Jurkat, Clone E6-1 (cell line): ENCODE measurements at places on chromosomes 12 and 14.
A peak's percentile ranks its signal among the peaks of the same experiment; 100 is the strongest.

DNA sequence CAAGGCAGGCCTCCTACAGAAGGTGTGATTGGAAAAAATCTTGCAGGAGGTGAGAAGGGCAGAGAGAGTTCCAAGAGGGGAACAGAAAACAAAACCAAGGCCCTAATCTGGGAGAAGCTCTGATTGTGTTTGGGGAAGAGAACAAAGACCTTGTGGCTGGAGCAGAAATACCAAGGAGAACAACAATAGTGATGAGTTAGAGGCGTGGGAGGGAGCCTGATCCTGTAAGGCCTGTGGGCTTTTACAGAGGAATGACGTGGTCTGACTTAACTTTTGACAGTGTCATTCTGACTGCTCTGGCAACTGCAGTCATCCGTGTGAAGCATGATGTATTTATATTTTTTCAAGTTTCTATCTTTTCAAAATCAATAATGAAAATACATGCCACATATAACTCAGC, 200.6 kb downstream of the ANO4 start:
- DNase-seq: no peak

GRCh38 chr12:124677552-124678356, 110.3 kb upstream of the NCOR2 start:
- no peak for DNase-seq

DNA sequence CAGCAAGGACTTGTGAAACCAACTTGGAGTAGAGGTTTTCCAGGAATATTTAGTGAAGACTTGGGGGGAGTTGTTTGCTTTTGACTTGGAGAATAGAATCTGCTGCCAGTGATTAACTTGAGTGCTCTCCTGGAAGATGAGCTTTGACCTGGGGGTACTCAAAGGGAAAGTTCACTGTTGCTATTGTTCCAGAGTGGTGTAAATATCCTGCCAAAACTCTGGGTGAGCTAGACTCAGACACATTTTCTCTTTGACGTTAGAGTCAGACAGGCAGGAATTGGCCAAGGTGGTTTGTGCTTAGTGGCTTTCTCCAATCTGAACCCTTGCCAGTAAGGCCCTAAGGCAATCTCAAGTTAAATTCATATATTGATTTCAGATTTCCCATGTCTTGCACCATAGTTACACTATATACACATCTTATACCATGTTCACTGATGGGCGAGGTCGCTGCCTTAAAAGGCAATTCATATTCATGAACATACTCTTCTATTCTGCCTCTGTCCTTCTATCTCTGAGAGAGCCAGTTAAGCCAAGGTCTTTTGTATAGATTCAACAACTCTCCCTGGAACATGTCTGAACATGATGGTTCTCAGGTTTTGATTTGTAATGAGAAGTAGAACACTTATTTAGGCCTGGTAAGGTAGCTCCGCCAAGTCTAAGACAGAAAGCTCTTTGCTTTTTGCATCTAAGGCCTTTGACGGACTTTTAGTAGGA, 204.6 kb upstream of the SLC38A2 start:
- DNase-seq: no peak

- DNase-seq: no peak
These were observed 9.6 kb upstream of the RNASE1 start for GRCh38 chr14:20811986-20812975.

DNA sequence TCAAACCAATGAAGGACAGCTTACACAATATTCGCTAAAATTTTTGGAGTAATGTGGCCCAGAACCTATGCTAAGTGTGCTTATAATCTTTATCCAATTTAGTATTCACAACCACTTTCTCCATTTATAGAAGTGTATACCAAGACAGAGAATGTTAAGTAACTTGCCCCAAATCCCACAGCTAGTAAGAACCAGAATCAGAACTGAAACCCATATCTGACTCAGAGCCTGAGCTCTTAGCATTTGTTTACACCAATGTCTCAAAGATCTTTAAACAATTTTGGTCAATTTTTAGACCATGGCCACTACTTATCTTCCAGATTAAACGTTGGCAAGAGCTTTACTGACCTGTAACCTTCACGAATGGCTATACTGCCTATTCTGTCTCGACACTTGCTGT, 53.0 kb downstream of the PAPLN start:
- no peak for DNase-seq

- peak; percentile 59 for DNase-seq
These were observed 26.9 kb downstream of the ZFC3H1 start for GRCh38 chr12:71636704-71637115.

DNA sequence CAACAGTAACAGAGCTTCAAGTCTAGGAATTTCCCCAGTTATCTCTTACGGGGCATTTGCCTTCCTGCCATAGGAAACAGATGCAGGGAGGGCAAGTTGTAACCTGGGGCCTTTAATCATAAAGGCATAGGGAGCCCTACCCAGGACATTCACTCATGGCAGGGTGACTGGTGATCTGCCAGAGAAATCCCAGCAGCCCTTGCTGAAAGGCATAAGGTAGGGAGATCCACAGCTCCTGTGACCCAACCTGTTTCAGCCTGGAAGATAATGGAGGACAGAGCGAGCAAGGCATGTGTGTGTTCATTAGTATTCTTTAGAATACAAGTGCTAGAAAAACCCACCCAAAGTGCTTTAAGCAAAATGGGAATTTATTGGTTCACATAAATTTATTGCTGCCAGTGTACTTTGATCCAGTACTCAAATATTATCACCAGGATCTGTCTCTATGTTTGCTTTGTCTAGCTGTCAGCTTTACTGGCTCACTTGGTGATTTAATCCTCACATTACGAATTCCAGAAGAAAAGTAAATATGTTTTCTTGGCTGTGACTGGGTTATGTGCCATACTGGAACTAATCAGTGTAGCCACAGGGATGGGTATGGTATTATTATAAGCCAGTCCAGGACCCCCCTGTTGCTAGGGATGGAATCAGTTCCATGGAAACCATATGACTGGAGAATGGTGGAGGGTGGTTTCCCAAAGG, 21.1 kb upstream of the AKAP6 start:
- DNase-seq: no peak
